Anterior cingulate cortex (tissue), 58 donors: ENCODE measurements at places on chromosomes 1 and 21.

- no peak for DNase-seq
These were observed 10.0 kb upstream of the C8A start for GRCh38 chr1:56844545-56845136.

DNA sequence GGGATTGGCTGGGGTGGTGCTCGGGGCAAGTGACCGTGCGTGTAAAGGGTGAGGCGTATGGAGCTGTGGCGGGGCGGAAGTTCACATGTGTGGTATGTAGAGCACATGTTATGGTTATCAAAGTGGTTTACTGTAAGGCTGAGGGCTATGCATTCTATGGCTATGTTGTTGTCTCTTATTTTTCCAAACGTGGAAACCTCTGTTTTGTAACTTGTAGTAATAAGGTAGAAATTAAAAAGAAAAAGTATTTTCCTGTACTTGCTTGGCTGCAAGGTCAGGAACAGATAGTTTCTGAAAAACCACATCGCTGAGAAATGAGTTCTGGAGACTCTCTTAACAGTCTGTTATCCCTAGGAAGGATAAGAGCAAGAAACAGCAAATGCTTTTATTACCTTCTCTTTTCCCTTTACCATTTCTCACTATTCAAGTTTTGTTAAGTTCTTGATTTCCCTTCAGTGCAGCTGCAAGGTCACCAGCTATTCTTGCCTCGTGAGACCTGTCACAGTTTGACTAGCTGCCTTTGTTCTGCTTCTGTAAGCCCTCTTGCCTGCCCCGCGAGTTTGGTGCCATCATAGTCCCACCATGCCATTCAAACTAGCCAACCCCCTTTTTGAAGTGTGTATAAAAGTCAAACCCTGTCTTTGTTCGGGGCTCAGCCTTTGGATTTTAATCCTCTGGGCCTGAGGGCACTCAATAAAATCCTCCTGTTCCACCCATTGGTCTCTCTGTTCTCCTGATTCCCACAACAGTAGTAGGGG, 9.5 kb downstream of the RNU1-2 start:
- peak; percentile 55 for DNase-seq

DNA sequence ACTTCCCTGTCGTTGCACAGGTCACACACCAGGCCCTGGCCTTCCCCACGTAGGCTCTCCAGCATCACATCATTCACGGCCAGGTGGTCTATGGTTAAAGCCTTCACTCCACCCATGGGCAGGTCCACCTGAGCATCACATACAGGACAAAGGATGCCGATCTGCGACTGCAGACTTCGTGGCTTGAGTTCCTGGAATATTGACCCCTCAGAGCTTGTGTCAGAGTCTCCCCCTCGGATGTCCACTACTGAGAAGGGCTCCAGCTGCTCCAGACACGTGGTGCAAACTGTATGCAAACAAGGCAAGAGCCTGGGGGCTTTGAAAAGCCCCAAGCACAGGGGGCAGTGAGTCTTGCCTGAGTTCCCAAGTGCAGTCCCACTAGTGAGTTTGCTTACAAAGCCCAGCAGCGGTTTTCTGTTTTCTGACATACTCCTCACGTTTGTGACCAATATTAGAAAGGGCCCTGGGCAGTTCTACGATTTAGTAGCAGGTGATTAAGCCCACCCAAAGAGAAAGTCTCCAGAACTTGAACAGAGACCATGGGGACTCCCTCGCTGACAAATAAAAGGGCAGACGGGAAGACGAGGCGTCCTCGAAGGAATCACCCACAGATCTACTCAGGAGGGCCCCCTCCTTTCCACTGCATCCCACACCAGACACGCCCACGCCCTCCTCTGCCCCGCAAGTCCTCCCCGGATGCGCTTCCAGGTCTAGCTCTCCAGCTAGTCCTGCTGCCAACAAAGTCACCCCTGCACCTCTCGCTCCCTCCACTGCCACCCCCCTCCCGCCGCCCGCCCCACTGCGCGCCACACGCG, 568 bp downstream of the TRIM45 start:
- no peak for DNase-seq

DNA sequence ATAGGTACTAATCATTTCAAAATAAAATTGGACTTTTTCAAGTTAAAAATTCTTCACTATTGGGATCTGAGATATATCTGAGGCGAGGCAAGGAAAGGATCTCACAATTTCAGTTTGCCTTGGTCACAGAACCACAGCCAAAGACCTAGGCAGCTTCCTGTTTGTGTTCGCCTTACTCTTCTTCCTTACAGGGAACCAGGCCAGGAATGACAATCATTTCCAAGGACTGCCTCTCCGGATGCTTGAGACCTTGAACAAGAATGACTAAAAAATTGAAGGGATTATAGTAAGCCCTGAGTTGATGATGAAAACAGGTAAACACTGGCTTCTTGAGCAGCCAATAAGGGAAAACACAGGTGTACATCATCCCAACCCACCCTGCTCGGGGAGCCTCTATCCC, 35.2 kb upstream of the SERBP1 start:
- DNase-seq: no peak

- no peak for DNase-seq
These were observed 125.5 kb downstream of the CHRM3 start for GRCh38 chr1:239511875-239512274.

GRCh38 chr21:25582888-25583287, 24.4 kb downstream of the MRPL39 start:
- DNase-seq: no peak

GRCh38 chr21:45651921-45652320, 8.4 kb downstream of the PCBP3 start:
- DNase-seq: no peak

DNA sequence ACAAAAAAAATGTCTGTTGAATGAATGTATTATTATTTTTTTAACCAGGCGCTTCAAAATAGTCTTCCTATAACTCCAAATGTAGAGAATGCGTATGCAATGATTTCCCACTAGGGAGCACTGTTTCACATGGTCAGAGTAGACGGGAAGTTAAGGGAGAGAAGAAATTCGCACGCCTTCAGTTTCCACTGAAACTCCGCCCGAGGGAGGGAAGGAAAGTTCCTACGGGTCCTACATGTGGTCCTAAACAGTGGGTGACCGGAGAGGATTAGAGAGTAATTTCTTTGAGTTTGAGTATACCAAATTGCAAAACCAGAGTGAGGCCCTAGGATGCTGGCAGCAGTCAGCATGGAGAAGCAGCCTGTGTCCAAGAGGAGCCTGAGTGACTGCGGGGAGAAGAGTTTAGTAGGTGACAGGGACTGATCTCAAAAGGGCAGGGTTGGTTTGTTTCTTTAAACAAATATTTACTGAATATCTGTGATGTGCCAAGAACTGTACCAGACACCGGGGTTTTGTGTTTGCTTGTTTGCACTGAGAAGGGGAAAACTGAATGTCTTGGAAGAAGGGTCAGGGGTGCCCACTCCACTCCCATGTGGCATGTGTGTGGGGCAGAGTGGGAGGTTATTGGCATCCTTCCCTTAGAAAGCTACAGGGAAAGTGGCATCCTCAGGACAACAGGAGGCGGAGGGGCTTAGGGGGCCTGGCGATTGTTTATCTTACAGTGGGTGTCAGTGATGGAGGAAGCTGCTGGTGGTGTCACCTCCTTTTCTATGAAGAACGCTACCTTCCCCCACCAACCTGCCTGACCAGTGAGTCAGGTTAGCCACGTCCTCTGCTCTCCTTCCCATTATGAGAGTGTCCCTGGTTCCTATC, 22.8 kb downstream of the RNU5D-1 start:
- no peak for DNase-seq

DNA sequence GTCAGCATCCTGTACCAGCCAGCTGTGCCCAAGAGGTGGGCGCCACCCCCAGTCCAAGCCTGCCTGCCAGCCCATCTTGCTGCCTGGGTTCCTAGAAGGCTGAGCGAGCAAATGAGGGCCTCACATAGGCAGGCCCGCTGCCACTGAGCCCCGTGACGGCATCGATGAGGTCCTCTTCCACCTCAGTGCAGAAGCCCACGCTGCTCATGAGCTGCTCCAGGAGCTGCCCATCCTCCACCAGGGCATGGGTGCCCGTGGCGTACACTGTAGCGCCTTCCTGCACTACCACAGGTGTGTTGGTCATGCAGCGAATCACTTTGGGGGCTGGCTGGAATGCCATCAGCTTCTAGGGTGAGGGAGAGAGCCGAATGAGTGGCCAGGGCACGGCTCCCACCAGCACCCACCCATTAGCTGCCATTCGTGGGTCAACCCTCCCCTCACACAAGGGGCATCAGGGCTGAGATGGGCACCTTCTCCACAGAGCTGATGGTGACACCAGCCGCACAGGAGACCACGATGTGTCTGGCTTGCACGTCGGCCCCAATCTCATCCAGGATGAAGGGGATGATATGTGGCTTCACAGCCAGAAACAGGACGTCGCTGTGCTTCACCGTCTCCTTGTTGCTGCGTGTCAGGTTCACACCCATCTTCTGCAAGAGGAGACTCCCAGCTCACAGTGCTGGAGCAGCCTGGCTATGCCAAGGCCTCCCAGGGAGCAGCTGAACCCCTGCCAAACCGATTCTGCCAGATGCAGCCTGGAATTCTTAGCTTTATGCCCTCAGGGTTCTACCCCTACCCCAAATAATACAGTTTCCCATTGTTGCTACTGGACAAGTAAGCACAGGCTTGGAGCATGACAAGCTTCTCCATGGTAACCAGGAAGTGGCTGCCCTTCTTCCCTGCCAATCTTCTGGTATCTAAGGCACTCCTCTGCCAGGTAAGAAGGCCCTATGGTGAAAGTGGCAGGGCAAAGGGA, 2.0 kb downstream of the PYCR2 start:
- DNase-seq: no peak

DNA sequence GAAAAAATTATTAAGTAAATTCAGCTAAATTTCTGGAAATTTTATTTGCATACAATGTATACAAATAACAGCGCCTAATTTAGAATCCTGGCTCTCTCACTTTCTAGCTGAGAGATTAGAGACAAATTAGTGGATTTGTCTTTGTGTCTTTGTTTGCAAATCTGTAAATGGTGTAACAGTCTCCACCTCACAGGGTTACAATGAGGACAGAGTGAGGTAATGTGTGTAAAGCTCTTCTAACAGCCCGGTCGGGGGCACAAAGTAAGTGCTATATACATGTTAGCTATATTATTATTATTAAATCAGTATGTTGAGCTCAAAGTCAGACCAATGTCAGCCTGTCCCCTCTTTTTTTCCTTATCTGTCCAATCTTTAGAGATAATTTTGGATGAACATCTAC, 5.0 kb upstream of the ADAMTSL4 start:
- no peak for DNase-seq

DNA sequence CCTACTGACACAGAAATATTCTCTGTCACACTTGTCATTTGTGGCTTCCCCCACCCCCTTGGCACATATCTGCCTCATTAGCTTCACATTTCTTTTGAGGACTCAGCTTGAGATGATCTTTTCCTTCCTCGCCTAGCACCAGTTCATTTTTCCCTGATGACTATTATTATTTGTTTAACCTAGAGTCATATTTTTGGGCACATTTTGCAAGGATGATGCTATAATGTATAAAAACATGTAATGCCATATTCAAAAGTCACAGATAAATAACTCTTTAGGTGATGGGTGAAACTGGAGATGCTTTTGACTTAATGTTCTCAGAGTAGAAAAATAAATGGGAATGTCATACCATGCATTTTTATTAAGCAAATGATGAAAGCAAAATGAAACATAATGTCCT, 202.7 kb downstream of the BACH1 start:
- DNase-seq: no peak

DNA sequence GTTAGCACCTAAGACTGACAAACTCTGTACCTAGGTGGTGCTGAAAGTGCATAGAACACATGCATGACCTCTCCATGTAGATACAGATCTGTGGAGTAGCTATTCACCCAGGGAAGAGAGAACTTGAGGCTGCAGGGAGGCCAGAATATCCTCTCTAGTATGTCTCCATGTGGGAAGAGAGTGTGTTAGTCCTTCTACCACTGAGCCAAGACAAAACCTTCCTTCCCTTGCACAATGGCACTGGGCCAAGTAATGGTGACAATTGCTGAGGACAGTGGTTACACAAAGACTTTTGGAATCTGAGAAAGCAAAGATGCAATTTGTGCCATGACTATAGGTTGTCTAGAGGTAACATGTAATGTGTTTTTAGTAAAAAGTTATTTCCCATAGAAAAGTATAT, 52.3 kb downstream of the C1orf198 start:
- no peak for DNase-seq

DNA sequence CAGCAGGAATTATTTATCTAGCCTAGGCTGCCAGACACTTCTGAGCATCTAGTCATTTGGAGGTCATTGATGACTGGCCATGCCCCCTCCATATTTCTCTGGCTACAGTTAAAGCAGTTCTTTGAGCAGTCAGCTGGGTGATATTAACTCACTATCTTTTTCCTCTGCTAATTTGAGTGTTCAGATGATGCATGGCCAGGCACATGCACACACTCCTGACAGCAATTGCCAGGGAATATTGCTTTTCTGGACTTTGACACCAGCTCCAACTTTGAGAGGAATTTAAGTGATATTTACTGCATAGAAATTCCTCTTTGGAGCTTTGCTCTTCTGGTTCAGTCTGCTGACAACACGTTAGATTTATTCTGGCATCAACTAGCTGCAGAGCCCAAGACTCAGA, 52.6 kb downstream of the CD247 start:
- no peak for DNase-seq

- no peak for DNase-seq
These were observed 39.8 kb downstream of the FAM78B start for GRCh38 chr1:166127003-166127402.

DNA sequence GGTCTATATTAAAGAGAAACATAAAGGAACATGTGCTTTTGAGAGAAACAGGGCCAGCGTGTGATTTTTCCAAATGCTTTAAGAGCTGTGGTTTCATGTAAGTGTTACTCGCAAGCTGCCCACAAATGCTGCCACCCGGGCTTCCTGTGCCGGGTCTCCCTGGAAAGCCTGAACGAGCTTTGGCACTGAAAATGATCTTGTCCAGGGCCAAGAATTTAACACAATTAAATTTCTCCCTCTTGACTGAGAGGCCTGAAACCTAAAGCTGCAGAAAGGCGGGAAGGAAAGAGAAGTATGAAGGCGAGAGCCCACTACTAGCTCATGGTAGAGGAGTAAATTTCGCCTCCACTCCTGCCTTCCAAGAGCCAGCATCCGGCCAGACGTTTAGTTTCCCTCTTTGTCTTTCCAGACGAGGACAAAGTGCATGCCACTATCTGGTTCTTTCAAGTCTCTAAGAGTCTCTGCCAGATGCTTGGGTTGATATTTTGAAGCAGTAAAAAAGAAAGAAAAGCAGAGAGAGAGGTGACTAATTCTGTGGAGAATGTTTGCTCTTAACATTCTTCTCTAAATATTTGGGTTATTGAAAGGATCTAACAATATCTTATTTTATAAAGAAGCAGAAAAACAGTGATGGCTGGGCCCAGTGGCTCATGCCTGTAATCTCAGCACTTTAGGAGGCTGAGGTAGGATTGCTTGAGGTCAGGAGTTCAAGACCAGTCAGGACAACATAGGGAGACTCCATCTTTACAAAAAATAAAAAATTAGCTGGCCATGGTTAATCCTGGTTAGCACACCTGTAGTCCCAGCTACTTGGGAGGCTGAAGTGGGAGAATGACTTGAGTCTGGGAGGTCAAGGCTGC, 100.0 kb upstream of the HNRNPU start:
- DNase-seq: no peak

GRCh38 chr1:81412954-81413353, 387.8 kb upstream of the ADGRL2 start:
- no peak for DNase-seq
